CD8-positive, alpha-beta T cell (primary cell): ENCODE measurements at places on chromosomes 3 and 15.

- no peak for DNase-seq
These were observed 144.2 kb downstream of the GHSR start for GRCh38 chr3:172303941-172304558.

GRCh38 chr3:138136201-138136600, 4.0 kb upstream of the A4GNT start:
- DNase-seq = no peak

- DNase-seq = no peak
These were observed 74.4 kb upstream of the CTDSPL start for GRCh38 chr3:37787153-37787867.

DNA sequence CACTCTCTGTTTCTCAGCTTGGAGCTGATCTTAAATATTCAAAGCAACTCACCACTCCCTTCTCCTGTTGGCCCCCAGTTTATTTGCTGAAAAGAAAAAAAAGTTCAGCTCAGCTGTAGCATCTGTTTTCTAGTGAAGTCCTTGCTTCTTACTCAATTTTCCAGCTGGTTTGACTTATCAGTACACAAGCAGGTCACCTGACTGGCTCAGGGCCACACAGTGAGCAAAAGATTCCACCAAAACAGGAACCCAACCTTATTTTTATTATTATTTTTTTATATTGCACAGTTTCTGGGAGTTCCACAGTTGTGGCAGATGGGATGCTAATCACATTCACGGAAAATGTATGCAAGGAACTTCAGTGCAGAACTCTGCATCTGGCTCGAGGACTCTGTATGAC, 390.7 kb upstream of the RGMA start:
- no peak for DNase-seq

GRCh38 chr3:159853506-159853864, 135.2 kb upstream of the IL12A start:
- DNase-seq = no peak

DNA sequence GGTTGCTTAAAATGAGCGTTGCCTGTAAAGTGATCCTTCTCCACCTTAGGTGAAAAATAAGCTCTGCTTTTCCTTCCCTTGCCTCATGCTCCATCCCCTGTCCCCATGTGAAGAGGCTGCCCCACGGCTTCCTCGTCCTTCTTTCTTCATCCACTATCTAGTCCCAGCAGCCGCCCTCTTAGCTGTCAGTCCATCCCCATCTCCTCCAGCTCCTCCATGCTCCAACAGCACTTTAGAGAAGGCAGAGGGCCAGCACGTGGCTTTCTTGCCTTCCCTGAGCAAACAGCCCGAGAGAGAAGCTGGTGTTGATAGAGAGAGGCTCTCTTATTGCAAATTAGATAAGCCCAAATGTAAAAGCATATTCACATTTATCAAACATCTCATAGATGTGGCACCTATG, 9.0 kb upstream of the TMEM41A start:
- DNase-seq = no peak

GRCh38 chr3:15926871-15927270, 129.1 kb upstream of the ANKRD28 start:
- no peak for DNase-seq

DNA sequence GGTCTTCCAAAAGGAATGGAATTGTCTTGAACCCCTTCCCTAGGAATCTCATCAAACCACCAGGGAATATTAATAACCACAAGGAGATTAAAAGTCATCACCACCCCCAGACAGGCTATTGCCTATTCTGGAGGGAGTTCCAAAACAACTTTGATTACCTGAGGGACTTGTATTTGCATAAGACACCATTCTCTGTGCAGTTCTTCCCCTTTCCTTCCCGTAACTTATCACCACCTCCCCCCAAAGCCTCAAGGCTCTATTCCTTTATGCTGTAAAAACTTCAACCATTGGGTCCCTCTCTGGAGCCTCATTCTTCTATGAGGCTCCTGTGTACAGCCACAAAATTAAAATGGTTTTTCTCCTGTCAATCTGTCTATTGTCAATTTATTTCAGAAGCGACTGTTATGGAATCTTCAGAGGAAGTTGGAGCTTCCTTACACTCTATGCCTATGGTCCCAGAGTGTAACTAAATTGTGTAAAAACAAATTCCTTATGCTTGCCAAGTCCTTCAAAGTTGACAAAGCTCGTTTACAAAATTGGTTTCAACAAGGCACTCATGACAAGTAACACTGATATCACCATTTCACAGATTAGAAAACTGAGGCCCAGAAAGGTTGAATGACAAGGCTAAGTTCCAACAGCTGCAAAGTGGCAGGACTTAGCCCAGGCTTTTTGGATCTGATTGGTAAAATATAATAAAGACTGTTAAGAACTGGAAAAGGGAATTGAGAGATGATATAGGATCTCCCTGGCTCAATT, 68.3 kb upstream of the HERC1 start:
- no peak for DNase-seq

- no peak for DNase-seq
These were observed 23.6 kb downstream of the NCK1 start for GRCh38 chr3:136885357-136886213.
